Activated naive CD4-positive, alpha-beta T cell (primary cell): ENCODE measurements at places on chromosomes 11 and 22.

GRCh38 chr22:44116331-44116730 is 64.4 kb upstream of the PARVG start:
- no peak for DNase-seq

GRCh38 chr11:63445720-63446119 is 45.2 kb downstream of the PLAAT5 start:
- no peak for DNase-seq

DNA sequence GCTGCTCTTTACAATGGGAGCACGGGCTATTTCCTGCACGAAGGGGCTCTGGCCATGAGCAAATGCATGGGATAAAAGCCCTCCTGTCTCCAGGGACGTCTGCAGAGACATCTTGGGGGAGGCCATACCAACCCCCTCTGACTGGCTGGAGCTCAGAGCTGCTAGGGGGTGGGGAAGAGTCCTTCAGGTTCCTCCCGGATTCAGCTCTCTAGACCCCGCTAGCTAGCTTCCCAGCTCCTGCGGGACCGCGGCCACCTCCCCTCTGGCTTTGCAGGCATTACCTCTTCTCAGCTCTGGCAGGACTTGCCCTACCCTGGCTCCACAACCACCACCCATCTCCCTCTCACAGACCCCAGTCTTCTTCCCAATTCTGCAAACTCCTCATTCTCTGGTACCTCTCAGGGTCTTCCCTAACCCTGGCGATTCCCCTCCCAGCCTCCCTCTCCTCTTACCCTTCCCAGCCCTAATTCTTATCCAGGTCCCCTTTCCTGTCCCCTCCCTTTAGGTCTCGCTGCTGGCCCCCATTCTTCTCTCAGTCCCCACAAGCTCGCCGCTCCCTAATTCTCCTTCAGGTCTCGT is 802 bp downstream of the SYT13 start:
- no peak for DNase-seq

DNA sequence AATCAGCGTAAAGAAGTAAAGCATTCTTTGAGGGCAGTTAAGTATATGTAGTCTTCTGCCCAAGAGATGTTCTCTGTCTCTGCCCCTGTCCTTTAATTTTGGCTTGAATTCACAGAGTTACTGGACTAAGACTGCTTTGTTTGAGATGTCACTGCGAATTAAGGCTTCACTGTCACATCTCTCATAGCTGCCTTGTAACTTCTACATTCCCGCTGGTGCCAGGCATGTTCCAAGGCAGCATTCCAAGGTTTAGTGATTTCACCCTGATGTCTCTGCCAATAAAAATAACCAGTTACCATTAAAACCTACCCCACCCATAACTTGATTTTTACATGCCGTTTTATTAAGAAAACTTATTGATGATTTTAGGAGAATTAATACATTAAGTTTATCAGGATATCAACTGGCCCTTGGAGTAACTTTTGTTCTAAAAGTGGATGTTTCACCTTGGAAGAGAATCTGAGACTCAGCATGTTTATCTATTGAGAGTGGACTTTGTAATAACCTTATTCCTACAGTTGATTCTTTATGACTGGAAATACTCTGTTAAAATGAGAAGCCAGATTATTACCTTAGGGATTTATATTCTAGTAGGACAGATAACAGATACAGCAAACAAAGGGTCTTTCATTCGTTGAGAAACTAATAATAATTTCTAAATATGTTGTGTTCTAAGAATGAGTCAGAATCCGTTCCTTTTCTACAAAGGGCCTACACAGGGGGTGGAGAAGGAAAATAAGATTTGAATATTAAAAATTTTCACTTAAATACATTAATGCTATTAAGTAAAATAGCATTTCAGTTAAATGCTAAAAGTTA is 110.2 kb downstream of the UVRAG start:
- no peak for DNase-seq

- DNase-seq, result no peak
Measured at GRCh38 chr11:103594283-103594682, 442.2 kb upstream of the DDI1 start.

- no peak for DNase-seq
Measured at GRCh38 chr22:22655452-22656290, 11.3 kb downstream of the GGTLC2 start.
